Activated CD8-positive, alpha-beta memory T cell treated with anti-CD3 and anti-CD28 coated beads for 4 hours (primary cell): ENCODE measurements at places on chromosomes 5 and 9.

- no peak for DNase-seq
Observed at GRCh38 chr5:139282197-139282557, 11.4 kb upstream of the MATR3 start.

DNA sequence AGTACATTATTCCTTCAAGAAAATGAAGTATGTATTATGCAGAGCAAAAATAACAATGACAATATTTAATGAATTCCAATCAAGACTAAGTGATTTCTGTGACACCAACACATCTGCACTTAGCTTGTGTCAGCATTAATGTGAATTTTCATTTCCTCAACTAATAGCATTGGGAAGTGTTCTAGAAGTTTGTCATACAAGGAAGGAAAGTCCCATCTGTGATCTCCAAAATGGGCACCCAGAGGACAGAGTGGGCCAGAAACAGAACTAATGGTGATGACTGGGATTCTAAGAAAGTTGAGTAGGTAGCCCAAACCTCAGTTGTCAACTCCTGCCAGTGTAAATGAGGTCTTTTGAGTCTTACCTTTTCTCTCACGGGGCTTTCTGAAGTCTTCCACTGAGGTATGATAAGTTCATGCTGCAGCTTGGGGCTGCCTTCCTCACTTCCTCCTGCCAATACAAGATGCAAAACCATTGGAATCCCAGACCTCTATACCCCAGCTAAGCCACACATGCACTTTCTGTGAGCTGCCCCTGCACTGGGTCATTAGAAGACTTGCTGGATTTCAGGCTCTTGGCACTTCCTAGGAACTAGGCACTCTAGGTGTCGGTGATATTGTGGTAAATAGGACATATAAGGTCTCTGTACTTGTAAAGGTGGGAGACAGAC, 4.9 kb downstream of the ADAM19 start:
- DNase-seq, result no peak

- DNase-seq, result peak; percentile 49
Observed at GRCh38 chr9:127903557-127904475, 4.4 kb upstream of the ST6GALNAC6 start.

- no peak for DNase-seq
Observed at GRCh38 chr9:137064027-137064879, 6.1 kb downstream of the SAPCD2 start.

- DNase-seq, result no peak
Observed at GRCh38 chr5:136590581-136590980, 225.2 kb upstream of the TRPC7 start.

DNA sequence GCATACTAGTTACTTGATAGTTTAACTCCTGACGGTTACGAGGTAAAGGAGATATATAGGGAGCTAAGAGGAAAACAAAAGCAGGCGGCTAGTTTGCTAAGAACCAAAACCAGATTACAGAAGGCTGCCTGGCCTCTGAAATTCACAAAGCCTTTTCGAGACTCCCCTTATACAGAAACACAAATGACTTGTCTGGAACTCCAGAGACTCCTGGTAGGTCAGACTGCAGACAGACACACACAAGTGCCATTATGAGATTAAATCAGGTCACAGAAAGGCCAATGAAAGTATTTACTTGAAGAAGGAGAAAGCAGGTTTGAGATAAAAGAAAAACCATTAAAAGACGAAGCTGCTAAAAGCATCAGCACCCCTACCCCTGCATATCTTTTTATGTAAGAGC, 142.5 kb upstream of the LRRTM2 start:
- DNase-seq, result no peak

DNA sequence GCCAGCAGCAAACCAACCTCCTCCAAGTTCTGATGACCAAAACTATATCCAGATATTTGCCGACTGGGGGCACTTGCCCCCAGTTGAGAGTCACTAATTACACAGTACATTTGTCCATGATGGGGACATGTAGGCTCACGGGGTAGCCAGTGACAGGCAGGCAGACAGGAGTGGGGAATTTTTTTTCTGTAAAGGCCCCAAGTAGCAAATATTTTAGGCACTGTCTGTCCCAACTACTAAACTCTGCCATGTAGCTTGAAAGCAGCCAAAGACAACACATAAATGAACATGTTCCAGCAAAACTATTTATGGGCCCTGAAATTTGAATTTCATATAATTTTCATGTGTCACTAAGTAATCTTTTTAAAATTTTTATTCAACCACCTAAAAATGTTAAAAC, 80.7 kb downstream of the GRIA1 start:
- no peak for DNase-seq

DNA sequence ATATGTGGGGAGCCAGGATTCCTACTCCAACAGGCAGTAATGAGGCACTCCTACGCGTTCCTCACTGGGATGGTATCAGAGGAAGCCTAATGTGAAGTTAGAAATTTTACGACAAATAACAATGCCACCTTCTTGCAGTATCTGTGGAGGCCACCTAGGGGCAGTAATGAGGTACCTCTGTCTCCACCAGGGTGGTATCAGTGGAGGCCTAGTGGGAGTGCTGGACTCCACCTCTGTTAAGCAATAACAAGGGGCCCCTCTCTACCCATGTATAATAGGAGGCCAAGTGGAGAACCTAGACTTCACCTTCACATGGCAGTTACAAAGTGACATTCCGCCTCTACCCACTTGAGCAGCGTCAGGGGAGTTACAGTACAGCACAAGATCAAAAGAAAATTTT, 147.9 kb downstream of the PLPPR1 start:
- DNase-seq, result no peak

- DNase-seq, result no peak
Observed at GRCh38 chr5:131355971-131356528, 92.2 kb downstream of the CDC42SE2 start.

DNA sequence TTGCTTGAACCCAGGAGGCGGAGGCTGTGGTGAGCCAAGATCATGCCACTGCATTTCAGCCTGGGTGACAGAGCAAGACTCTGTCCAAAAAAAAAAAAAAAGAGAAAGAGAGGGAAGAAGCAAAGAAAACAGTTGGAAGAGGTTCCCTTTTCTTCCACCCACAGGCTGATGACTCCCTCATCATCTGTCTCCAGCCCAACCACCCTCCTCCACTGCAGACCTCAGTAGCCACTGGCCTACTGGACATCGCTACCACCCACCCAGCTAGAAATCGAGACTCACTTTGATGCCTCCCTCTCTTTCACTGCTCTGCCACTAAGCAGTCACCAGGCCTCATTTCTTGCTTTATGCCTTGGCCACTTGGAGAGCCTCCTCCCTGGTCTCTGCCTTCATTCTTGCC, 71.2 kb downstream of the NIPSNAP3B start:
- no peak for DNase-seq

DNA sequence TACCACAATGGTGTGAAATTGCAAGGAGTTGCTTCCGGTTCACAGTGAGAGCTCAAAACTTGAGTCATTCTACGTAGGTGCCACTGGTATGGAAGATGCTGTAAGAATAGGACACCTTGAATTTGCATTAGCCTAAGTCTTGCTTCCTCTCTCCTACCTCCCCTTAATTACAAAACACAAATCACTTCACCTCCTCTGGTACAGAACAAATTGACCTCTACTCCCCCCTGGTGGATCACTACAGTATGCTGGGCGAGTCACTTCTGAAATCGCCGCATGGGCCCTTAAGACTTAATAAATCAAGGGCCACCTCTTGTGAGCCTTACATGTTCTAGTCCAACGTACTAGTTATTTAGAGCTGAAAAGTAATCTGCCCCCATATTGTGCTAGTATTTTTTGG, 145.3 kb upstream of the SMARCA2 start:
- no peak for DNase-seq

GRCh38 chr5:3120028-3120427, 368.6 kb upstream of the IRX2 start:
- no peak for DNase-seq

DNA sequence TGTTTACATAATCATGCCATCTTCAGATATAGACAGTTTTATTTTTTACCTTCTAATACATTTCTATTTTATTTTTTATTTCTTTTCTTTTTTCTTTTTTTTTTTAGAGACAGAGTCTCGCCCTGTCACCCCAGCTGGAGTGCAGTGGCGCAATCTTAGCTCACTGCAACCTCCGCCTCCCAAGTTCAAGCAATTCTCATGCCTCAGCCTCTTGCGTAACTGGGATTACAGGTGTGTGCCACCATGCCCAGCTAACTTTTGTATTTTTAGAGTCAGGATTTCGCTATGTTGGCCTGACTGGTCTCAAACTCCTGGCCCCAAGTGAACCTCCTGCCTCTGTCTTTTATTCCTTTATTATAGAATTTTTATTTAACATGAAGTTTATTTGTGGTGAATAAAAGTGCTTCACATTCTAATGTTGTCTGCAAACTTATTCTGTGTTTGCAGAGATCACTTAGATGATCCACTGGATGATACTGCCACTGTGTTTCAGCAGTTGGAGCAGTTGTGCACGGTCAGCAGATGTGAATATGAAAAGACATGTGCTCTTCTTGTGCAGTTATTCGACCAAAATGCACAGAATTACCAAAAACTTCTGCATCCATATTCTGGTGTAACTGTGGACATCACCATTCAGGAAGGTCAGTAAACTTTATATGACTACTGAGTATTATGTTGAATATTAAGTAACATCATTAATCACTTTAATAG, 62.2 kb downstream of the RANBP17 start:
- DNase-seq, result no peak

DNA sequence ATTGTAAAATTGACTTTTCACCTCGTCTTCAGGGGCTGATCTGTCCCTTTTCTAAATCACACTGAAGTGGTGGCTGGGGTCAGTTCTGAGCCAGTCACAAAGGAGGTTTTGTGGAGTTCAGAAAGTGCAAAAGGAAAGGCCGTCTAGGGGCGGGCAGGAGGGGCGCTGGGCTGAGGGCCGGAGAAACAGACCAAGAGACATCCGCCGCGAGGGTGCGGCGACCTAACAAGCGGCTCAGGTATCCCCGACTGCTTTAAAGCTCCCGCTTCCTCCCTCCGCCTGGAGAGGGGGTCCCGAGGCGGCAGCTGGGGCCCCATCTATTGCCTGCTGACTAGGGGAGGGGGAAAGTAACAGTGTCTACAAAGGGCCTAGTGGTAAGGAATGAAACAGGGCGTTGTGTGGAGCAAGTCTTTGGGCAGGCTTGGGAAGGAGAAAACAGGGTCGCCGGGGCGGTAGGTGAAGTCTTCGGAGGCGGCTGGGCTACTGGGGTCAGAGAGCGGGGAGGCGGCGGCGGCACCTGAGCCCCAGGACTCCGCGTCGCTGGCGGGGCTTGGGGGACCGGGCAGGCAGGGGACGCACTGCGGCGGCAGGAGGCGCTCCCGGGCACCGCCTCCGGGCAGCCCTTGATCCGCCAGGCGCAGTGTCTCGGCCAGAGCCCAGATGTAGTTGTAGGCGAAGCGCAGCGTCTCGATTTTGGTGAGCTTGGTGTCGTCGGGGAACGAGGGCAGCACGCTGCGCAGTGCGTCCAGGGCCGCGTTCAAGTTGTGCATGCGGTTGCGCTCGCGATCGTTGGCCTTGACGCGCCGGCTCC, 950 bp downstream of the NEUROG1 start:
- DNase-seq, result no peak

- no peak for DNase-seq
Observed at GRCh38 chr9:109310486-109310901, 10.4 kb downstream of the EPB41L4B start.

- no peak for DNase-seq
Observed at GRCh38 chr5:76483433-76483832, 80.3 kb downstream of the IQGAP2 start.

GRCh38 chr9:125415583-125416460, 154.2 kb downstream of the GAPVD1 start:
- no peak for DNase-seq

- no peak for DNase-seq
Observed at GRCh38 chr5:160030631-160031377, 21.9 kb downstream of the TTC1 start.

GRCh38 chr5:148469501-148469935, 85.8 kb downstream of the FBXO38 start:
- no peak for DNase-seq

- DNase-seq, result no peak
Observed at GRCh38 chr9:114263853-114264510, 58.9 kb upstream of the ORM1 start.

DNA sequence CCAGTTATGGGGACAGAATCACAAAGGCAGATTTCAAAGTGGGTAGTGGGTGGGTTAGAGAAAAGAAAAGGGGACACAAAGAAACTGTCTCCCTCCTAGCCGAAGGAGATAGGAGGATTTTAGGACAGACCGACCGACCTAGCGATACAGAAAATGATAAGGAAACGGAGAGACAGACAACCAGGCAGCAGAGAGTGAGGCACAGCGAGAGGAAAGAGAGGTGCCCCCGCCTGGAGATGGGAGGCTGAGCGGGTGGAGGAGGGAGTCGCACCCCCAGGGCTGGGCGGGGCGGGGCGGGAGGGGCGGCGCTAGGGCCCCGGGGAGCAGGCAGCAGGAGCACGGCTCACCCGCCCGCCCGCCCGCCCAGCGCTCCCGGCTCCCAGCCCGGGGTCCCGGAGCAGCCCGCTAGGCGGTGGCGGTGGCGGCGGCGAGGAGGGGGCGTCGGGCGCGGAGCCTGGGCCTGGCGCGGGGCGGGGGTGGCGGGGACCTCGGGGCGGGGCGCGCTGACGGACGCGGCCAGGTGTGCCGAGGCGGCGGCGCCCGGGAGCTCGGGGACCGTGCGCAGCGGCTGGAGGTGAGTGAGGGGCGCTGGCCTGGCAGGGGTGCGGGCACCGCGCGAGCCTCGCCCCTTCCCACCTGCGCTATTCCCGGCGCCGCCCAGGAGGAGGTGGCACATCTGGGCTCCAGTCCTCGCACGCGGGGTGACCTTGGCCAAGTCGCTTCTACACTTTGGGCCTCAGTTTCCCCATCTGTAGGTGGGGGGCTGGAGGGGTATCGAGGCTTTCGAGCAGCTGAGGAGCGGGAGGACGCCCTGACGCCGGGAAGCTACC, 15.9 kb upstream of the SYNPO start:
- no peak for DNase-seq

DNA sequence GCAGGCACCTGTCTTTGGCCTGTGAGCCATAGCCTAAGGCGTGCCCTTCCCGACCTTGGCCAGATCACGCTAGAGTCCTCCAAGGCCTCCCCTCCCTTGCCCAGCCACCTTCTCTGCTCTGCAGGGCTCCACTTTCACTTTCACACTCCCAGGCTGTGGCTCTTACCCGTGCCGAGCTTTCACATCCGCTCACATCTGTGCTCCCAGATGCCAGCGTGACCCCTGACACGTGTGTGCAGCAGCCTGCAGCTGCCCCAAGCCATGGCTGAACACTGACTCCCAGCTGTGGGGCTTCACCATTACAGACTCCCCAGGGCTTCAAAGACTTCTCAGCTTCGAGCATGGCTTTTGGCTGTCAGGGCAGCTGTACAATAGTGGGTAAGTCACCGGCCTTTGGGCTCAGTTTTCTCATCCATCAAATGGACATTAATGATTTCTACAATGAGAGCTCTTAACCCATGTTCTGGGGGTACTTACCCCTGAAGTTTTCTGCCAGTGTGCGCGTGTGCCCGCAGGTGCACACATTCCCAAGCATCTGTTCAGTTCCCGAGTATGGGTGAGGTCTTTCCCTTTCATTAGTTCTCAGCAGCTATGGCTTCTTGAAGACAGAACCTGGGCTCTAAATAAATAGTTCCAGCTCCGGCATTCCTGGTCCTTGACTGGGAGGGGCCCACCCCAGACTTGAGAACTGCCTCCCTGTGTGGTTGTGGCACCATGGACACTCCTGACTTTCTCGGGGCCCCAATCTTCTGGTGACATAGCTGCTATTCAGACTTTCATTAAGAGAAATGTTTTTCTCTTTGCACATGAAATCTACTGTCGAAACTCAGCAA, 118.6 kb downstream of the RGS3 start:
- DNase-seq, result peak; percentile 65
